T-helper 1 cell (primary cell): ENCODE measurements at places on chromosomes 6 and 20.

DNA sequence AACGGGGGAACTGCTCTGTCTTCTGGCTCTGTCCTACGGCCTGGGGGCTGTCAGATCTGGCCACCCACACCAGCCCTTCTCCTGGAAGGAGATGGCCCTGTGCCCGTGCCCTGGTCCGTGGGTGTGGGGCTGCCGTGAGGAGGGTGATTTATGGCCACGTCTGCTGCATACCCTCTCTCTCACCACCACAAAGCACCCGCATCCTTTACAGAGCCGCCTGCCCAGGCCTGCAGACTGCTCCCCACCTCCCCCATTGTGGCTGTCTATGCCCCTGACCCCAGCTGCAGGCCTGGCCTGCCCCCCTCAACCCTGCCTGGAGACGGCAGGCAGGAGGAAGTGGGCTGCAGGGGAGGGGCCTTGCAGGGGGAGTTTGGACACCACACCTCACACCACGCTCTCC, 72.7 kb upstream of the GATA5 start:
- no peak for DNase-seq

- DNase-seq = no peak
Observed at GRCh38 chr20:3193806-3194616, 10.5 kb downstream of the DDRGK1 start.

DNA sequence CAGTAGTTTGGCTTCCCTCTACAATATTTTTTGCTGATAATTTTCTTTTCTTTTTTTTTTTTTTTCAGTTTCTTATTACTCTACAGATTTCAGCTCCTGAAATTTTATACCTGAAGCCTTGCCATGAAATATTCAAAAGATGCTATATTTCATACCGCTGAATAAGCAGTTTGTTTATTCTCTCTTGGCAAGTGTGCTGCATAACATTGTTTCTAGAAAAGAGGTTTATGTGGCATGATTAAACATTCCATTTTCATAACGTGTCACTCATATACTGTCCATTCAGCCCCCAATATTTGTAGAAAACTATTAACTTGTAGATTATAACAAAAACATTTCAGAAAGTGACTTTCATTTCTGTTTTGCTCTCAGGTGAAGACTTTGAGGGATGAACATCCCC, 174.4 kb upstream of the NOX3 start:
- no peak for DNase-seq

DNA sequence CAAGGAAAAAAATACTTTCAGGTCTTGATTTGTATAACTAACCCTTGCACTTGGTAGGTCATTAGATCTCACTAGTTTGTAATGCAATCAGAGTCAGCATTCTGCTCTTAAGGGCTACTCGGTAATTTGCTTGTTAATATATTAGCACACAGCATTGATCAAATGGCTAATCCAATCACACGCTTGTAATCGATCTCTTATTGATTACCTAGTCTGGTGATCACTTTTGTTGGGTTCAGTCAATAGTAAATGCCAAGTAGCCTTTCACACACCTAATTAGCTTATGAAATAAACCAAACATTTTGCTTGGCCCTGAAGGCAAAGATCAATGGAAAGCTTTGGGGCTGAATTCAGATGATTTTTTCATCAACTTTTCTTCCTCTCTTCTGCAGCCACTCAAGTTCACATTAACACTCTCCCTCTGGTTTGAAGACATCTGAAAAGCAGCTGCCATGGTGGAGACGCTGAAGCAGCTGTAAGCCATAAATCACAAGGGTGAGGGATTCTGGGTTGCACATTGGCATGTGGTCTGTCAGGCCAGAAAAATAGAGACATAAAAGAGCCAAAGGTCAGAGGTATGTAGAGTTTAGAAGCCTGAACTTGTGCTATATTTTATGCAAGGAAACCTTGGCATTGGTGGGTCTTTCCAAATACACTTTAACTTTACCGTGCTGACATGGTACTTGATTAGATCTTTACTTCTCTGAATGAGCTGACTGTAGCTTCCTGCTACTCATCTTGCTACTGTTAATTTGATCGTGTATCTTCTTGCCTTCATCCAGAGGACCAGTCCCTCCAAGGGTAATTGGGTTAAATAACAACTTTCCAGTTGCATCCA, 234.4 kb downstream of the SIM1 start:
- no peak for DNase-seq

DNA sequence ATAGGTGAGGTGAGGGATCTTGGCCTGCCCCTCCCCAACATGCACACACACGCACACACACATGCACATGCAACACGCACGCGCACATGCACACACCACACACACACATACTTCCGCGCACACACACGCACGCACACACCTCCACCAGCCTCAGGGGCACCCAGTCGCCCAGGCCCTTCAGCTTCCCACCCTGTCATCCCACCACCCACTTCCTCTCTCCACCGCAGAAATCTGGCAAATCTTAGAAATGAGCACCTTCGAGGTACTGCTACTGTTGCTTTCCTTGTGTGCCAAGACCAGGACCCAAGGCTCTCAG, 1.2 kb downstream of the SPDEF start:
- DNase-seq = no peak

DNA sequence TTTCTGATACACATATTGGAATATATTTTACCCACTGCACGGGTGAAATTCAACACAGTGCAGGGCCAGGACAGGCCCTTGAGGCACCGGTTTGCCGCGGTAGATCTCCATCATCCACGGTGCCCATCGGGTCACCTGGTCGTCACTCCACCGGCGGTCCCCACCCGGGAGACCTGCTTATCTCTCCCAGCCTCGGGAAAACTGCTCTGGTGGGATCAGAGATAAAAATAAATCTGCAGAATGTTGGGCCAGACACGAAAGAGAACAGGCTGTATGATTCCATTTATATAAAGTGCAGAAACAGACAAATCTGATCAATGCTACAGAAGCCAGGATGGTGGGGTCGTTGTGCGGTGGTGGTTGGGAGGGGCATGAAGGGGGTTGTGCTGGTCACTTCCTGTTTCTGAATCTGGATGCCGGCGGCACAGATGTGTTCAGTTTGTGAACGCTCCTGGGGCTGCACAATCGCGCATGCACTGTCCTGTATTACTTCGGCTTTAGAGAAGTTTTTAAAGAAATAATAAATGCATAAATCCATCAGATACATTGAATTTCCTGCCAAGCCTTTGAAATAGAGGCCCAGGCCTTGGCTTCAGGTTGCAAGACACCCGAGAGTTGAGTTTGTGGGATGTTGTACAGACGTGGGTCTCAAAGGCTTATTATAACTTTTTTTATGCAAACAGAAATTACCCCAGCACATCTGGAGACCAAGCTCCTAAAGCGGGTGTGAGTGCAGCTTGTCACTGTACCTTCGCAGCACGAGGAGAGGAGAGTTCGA, 54.3 kb downstream of the ANKRD60 start:
- DNase-seq = no peak

DNA sequence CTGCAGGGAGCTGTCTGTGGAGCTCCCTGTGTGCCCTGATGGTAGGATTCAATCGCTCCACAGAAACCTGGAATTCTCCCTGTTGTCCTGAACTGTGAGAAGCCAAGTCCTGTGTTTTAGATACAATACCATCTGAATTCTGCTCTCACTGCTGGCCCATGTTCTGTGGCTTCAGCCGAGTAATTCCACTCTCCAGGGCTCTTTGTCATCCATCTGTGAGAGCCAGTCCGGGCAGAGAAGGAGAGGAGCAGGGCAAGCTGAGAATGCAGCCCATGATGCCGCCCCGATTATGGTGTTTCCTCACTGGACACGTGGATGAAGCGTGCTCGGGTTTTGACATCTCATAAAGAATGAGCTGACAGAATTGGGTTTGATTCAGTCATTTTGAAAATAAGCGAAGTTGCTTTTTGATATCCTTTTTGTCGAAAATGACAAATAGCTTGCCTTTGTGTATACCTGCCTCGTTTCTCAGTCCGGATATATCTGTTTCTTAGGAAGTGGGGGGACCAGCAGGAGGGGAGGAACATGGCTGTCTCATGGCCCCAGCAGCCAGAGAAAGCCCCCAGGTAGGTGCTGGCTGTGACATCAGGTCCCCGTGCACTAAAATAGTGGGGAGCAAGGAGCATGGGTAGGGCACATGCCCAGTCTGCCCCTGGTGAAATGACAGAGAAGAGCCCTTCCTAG, 8.2 kb upstream of the CD93 start:
- DNase-seq = peak; percentile 4

GRCh38 chr6:15841937-15842726, 179.3 kb upstream of the DTNBP1 start:
- no peak for DNase-seq

DNA sequence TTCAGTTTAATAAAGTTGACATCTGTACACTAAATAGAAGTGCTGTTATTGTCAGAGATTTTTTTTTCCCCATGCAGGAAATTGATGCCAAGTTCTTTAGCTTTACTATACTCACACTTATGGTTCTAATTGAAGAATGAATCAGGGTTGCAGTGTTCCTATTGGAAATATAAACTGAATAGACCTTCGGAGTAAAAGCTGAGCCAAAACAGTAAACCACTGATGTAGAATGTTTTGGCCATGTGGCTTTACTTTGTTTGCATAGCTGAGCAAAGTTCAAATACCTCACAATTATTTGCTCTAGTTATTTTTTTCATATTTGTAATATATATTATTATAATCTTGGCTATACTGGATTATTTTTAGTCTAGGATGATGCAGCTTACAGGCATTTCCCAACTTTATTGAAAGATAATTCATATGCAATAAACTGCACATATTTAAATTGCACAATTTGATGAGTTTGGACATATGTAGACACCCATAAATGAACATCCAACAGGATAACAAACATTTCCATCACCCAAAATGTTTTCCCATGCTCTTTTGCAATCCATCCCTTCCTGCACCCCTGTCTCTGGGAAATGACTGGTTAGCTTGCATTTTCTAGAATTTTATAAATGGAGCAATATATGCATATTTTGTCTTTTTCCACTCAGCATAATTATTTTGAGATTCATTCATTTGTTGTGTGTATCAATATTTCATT, 105.8 kb upstream of the NOX3 start:
- no peak for DNase-seq

GRCh38 chr6:78598966-78599365, 268.4 kb upstream of the IRAK1BP1 start:
- no peak for DNase-seq

- no peak for DNase-seq
Observed at GRCh38 chr6:143745166-143746133, 67.7 kb downstream of the PHACTR2 start.

DNA sequence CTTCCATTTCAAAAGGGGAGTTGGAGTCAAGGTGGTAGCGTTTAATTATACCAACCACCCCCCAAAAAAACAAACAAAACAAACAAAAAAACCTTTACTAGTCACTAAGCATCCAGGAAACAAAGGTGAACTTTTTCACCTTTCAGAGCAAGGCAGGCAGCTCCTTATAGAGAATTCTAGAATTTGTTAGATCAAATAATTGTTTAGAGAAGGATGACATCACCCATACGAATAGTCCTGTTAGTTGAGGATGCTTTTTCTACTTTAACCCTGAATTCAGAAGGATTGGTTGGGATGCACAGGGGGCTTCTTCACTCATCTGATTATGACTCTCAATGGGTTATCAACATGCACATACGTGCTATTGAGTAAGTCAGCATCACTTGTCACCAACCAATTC, 44.3 kb downstream of the GNAS start:
- no peak for DNase-seq

GRCh38 chr6:126770176-126770575, 348.3 kb upstream of the RSPO3 start:
- DNase-seq = no peak

GRCh38 chr6:131288214-131288613, 152.9 kb downstream of the AKAP7 start:
- DNase-seq = no peak

DNA sequence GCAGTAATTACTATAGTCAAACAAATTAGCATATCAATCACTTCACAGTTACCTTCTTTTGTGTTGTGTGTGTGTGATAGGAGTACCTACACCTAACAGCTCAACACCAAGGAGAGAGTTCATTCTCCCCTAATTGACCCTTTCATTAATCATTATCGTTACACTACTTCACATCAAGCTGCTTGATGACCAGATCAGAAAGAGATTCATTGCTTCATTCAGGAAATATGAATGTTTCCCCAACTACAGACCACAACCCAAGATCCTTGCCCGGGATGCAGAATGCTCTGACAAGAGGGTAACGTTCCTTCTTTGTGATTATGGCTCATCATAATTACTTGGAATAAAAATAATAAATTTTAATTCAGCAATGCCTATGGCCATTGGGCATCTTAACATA, 132.7 kb downstream of the PKHD1 start:
- DNase-seq = no peak

- DNase-seq = no peak
Observed at GRCh38 chr20:19368351-19368750, 155.9 kb downstream of the SLC24A3 start.

GRCh38 chr20:62357187-62357667, 9.9 kb downstream of the LAMA5 start:
- DNase-seq = no peak

DNA sequence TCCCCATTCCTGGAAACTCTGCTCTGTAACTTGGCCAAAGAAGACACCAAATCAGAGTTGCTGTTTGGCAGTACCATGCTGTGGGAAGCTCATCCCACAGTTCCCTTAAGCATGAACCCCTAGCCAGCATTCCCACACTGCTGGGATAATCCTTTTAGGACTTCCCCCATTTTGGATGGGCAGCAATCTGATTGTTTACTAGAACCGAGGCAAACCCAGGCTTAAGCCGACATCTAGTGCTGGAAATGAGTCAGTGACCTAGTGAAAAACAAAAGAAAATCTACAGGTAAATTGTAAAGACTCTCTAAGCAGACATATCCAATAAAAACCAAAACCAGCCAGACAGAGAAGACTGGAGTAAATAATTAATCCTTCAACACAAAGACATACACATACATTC, 5.2 kb downstream of the DNAH8 start:
- DNase-seq = no peak

GRCh38 chr20:20134941-20135575, 82.7 kb downstream of the CFAP61 start:
- DNase-seq = no peak

GRCh38 chr6:35296931-35297600, 552 bp upstream of the DEF6 start:
- DNase-seq = no peak

GRCh38 chr20:36206641-36207040, 29.6 kb upstream of the AAR2 start:
- DNase-seq = no peak

DNA sequence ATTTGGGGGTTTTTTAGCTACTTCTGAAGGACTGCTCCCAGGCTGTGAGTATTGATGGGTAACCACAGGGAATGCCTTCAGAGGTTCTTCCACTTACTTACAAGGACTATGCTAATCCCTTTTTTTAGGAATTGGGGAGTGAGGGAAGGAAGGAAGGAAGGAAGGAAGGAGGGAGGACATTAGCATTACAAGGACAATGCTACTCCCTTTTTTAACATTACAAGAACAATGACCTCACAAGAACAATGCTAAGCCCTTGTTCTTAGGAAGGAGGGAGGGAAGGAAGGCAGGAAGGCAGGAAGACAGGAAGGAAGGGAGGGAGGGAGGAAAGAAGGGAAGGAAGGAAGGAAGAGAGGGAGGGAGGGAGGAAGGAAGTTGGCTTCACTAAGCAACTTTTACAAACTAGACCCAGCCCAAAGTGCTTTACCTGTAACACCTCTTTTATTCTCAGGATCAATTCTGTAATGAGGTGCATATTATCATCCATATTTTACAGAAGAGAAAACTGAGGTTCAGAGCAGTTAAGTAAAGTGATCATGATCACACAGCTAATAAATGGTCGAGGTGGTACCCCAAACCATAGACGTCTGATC, 446.8 kb upstream of the JARID2 start:
- DNase-seq = no peak

GRCh38 chr6:140078561-140079125, 704.2 kb upstream of the CITED2 start:
- no peak for DNase-seq

GRCh38 chr6:7580927-7581618, 8.9 kb upstream of the SNRNP48 start:
- no peak for DNase-seq
